Vagina (tissue), 2 donors: ENCODE measurements at places on chromosomes 16 and 17. TPM values are rescaled to one million over a fixed set of nuclear protein-coding genes. Genes with fewer than 3 reads are reported as not detected.

DNA sequence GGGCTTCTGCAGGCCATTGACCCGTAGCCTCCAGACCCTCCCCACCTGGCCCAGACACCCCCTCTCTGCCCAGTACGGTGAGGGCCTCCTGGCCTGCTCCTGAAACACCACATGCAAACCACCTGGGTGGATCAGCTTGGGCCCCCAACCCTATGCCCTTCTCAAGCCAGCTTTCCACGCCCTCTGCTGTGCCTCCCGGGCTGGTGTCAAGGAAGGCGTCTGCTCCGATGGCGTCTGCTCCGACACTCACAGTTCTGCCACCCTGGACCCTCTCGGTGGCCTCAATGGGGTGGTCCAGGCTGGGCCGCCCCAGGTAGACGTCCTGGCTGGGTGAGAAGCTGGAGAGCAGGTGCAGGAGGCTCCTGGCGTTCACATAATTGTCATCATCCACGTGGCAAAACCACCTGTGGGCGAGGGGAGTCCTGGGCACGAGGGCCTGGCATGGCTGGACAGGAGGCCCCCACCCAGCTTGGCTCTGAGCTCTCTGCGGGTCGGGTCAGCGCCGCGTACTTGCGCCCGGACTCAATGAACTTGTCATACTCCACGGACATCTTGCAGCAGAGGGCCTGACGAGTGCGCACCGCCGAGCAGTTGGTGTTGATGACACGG, 1.4 kb downstream of the RFNG start:
- H3K27ac ChIP-seq, result no peak overlapping the region
- no peaks in the 10 kb centered on the region for H3K36me3 ChIP-seq
- peaks cover 39% of the 10 kb centered on the region for H3K4me1 ChIP-seq
- no peaks in the 10 kb centered on the region for H3K27me3 ChIP-seq

DNA sequence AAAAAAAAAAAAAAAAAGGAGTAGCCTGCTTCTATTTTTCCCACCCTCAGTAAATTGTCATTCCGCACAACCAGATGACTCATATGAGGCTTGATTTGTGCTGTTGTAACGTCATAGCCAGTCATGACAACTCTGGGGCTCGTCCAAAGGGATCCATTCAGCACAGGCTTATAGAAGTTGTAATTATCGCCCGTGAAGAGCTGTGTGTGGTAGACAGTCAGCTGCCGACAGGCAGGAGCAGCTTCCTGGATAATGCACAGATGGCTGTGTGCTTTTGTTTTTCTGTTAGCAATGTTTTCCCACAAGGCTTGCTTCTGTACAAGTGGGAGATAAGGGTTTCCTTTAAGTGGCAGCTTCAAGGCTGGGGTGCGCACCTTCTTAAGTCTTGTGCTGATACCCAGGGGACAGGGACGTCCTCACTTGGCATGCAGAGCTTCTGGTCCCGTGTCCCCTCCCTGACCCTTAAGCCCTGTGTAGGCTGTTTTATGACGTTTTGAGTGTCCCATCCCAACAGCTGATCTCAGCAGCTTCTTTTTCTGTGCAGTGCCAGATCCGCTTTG, 26.0 kb downstream of the SNX29 start:
- no peaks in the 10 kb centered on the region for H3K27me3 ChIP-seq
- DNase-seq, result no peak
- no peak overlapping the region for H3K4me3 ChIP-seq

DNA sequence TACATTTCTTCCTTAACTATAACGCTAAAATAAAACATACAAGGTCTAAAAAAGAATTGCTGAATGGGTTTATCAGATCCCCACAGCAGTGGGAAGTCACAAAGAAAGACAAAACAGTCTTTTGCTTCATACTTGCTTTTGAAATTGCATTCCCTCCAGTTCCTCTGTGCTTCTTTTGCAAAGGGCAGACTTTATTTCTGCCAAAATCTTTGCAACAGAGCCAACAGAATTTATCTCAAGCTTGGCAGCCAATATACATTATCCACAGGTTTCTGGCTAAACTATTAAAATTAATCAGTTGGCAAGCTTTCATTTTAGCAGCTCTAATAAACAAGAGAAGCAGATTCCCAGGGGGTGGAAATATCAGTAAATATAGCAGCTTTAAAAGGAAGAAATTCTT, 378.9 kb upstream of the CA10 start:
- H3K36me3 ChIP-seq, result no peaks in the 10 kb centered on the region
- H3K4me3 ChIP-seq, result no peak overlapping the region
- H3K4me1 ChIP-seq, result no peaks in the 10 kb centered on the region
- DNase-seq, result no peak

GRCh38 chr17:70767102-70767701, 597.9 kb downstream of the KCNJ2 start:
- no peak overlapping the region for H3K27ac ChIP-seq
- H3K27me3 ChIP-seq, result no peaks in the 10 kb centered on the region
- no peaks in the 10 kb centered on the region for H3K36me3 ChIP-seq
- no peak overlapping the region for H3K4me3 ChIP-seq
- no peaks in the 10 kb centered on the region for H3K4me1 ChIP-seq
- DNase-seq, result no peak

The ZKSCAN2 gene
- total RNA-seq, result 3.7 TPM

The AARS1 gene
- 54.3 TPM for total RNA-seq
